ENCODE measurements at places on chromosomes 3 and 15.

GRCh38 chr3:121228971-121229370 lies 316.8 kb downstream of the POLQ start:
- DNase-seq: no peak

DNA sequence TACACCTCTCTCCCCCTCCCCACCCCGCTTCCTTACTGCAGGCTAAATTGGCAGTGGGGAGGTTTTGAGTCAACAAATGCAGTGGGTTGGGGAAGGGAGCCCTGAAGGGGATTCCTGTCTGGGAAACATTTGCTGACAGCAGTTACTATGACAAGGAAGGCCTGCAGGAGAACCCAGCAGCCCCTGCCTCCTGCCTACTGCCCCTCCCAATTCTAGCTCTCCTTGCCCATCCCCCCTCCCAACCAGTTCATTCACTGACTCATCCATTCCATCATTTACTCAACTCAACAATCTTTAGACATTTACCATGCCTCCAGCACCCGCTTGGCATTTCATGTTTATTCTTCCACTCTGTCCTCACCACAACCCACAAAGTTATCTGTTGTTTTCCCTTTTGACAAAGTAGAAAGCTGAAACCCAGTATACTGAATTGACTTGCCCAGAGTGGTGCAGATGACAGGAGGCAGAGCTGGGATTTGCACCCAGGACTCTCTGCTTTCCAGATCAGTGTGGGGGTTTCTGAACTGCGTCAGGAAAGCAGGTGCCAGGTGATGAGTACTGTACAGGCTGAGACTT lies 75.0 kb downstream of the MAGEF1 start:
- DNase-seq: no peak

DNA sequence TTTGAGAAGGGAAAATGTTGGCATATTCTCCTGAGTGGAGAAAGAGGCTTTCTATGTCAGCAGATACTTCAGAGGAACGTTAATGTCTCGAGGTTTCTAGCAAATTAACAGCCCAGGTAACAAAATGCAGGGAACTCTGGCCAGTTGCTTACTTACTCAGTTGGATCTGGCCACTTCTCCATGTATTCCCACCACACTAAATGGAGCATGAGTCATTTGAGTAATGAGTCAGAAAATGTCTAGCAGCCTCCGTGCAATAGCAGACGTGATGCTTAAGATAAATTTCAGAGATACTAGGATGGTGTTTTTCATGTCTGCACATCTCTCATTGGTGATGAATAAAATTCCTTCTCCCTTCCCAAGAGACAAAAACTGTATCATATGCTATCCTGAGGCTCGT lies 671.5 kb downstream of the FHIT start:
- DNase-seq: no peak

GRCh38 chr15:71049706-71050422 lies 65.4 kb upstream of the THSD4 start:
- DNase-seq: no peak

GRCh38 chr3:173826901-173827609 lies 429.5 kb downstream of the NLGN1 start:
- DNase-seq: no peak

DNA sequence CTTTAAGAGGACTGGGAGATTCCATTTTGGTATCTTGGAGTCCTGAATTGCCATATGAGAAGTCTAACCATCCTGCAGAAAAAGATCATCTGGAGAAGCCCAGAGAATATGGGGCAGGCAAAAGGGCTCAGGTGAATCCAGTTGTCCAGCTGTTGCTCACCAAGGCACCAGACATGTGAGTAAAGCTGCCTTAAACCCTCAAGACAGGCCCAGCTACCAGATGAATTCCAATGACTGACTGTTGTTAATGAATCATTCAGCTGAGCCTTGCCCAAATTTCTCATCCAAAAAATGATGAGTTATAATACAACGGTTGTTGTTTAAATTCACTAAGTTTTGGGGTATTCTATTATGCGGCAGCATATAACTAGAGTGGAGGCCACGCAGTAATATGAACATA lies 22.0 kb upstream of the NANOGP8 start:
- DNase-seq: no peak

GRCh38 chr3:78917536-78917935 lies 850.3 kb downstream of the ROBO1 start:
- DNase-seq: no peak

All from stimulated activated CD4-positive, alpha-beta T cell treated with anti-CD3 and anti-CD28 coated beads, Interleukin-12 subunit alpha, Interleukin-12 subunit beta, amount 100 ng/mL, for 4 hours (primary cell).